ENCODE measurements at places on chromosomes 13 and 19.

DNA sequence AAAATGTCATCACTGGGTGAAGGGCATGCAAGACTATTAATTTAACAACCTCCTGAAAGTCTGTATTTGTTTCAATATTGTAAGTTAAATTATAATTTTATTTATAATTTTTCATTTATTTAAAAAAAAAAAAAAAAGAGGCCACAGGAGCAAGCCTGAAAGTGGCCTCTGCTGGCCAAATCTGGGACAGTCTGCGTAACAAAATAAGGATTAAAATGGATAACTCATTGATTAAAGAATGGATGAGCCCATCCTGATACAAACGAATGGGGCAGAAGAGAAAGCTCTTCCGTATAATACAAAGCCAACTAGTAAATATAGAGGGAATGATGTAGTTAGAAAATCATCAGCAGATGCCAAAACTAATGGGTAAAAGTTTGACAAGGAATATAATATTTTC, 36.2 kb downstream of the SUCLA2 start:
- DNase-seq, result no peak

GRCh38 chr19:6213266-6213595, 66.5 kb downstream of the MLLT1 start:
- DNase-seq, result no peak

- DNase-seq, result no peak
Observed at GRCh38 chr13:102286326-102286725, 115.5 kb downstream of the FGF14 start.

DNA sequence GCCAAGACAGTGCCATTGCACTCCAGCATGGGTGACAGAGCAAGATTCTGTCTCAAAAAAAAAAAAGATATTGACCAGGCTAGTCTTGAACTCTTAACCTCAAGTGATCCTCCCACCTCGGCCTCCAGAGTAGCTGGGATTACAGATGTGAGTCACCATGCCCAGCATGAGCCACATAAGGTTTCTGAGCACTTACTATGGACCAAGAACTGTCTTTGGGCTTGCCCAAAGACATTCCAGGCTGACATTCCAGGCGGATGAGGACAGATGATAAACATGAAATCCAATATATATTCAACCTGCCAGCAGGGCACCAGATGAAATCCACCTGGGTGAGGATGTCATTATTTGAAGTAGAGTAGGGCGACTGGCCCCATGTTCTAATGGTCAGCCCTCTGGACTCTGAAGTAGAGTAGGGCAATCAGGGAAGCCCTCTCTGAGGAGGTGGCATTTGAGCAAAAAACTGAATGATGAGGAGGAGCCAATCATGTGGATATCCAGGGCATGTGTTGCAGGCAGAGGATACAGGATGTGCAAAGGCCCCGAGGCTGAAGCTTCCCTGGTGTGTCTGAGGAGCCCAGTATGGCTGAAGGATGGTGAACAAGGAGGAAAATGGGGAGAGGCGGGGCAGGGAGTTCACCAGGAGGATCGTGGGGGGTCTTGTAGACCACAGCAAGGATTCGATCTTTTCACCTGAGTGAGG, 4.0 kb downstream of the C19orf38 start:
- DNase-seq, result no peak

- no peak for DNase-seq
Observed at GRCh38 chr19:29631450-29631849, 25.4 kb downstream of the POP4 start.

GRCh38 chr13:39154041-39154440, 115.8 kb downstream of the NHLRC3 start:
- DNase-seq, result no peak

- DNase-seq, result no peak
Observed at GRCh38 chr19:35753634-35754369, 3.0 kb downstream of the HSPB6 start.

DNA sequence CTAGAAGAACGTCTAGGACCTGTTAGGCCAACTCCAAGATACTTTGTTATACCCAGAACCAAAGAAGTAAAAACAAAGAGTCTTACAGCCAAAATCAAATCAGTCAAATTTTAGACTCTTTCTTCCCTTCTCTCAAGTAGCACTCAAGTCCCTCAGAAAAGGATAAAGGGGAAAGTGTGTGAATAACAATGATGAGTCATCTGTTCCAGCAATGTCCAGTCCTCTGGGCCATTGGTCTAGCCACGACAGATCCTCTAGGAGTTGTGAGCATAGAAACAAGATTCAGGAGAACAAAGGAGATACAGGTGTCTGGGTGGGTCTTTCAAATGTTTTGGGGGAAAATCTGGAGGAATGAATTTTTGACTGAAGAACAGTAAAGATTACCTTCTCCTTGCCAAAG, 36.3 kb downstream of the STOML3 start:
- DNase-seq, result no peak

Measured in GM23338 (cell line).